Coronary artery (tissue), 2 donors: ENCODE measurements at places on chromosomes 1 and 21.
A peak's percentile ranks its signal among the peaks of the same experiment; 100 is the strongest.

DNA sequence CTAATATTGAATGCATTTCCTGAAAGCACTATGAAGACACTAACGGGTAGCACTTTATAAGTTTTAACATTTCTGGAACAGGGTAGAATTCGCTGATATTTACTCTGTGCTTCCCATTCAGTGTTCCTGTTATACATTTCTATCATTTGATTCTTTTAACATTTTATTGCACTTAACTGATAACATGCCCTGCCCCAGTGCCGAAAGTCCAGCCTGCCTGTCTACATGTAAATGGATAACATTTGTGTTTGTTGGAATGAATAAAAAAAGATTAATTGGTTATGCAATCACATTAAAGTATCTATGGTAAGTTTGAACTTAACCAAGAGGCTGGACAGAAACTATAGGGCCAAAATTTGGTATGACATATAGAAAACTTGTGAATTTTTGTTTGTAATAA, 790.5 kb upstream of the TPTE start:
- no peak for DNase-seq

DNA sequence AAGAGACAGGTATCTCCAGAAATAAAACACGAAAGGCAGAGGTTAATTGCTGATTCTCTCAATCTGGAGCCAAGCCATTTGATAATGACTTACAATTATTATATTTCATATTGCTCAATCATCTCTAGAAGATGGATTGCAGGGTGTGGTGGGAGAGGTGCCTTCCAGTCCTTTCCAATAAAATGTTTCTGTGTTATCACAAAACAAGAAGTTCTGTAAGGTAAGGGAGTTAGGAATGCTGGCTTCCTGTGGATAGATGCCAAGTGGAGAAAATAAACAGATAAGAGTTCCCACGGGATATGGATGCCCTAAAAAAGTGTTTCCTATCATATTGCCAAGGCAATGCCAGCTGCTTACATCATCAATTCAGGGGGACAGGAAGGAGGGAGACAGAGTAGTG, 7.2 kb upstream of the CCN1 start:
- DNase-seq = no peak

- peak; percentile 68 for DNase-seq
Measured at GRCh38 chr1:226980565-226981385, 40.7 kb downstream of the COQ8A start.

GRCh38 chr1:5312862-5313261, 658.5 kb downstream of the AJAP1 start:
- no peak for DNase-seq
